ENCODE measurements at places on chromosomes 2 and 18.

DNA sequence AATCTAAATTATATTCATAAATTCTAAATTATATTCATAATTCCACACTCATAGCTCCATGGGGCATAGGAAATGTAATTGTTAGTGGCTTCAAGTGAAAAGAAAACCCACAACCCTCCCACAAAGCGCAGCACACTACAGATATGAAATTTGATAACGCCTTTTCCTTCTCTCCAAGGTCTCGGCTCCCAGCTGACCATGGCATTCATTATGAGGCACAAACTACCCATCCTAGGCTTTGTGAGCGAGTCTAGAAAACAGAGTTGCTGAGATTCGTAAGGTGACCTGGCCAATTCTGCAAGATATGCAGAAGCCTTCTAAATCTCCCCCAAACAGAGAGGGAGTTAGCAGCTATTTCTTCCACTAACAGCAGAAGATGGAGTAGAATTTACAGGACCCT is 5.4 kb downstream of the NPPC start:
- no peak for DNase-seq

GRCh38 chr2:127713562-127713961 is 12.3 kb downstream of the SFT2D3 start:
- no peak for DNase-seq

DNA sequence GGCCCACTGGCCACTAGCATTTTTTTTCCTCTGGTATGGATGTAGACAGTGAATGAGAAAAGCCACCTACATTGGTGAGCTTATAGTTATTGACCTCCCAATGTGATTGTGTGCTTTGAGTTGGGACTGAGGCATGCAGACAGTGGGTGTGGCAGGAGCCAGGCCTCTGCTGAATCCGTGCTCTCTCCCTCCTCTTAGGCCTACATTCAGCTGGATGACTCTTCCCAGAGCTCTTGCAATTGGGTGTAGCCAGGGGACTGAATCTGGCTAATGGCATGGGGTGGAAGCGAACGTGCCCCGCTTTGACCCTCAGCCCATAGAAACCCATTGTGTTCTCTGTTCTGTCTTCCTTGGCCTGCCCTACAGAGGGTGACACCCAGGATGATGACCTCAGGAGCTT is 698.3 kb upstream of the HS6ST1 start:
- DNase-seq: no peak

- DNase-seq: no peak
Measured at GRCh38 chr2:15988733-15989132, 48.4 kb downstream of the MYCN start.

GRCh38 chr18:44693030-44693784 is 12.5 kb downstream of the SETBP1 start:
- DNase-seq: no peak

DNA sequence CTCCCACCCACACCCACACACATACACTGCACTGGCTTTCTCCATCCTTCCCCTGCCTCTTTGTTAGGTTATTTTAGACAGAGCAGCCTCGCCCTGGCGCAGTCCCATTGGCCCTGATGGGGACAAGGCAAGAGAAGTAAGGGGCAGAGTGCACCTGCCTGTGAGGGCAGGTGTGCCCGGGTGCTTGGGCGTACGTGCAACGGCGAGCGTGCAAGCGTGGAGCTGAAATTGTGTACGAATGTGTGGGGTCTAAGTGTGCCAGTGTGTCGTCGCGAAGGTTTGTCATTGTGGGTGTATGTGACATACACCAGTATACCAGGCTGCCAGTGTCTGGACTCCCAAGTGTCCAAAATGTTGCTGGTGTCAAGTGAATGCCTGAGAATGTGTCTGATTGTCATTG is 544 bp downstream of the LRATD1 start:
- DNase-seq: no peak

DNA sequence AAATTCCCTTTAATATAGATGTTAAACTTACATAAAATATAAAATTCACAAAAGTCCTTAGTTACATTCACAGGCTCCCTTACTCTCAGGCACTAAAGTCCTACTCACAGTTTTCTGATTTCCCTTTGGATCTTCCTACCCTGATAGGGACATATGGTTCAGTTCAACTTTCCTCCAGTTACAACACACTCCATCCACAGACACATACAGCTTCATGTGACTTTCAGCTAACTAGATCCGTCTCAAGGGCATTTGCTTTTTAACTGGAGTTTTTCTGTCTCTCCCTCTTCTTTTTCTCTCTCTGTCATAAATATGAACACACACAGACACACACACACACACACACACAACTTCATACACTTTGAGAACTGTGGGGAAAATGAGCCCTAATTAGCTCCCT is 419.2 kb downstream of the LRP1B start:
- DNase-seq: no peak

GRCh38 chr18:46621871-46622270 is 35.1 kb downstream of the LOXHD1 start:
- DNase-seq: no peak

DNA sequence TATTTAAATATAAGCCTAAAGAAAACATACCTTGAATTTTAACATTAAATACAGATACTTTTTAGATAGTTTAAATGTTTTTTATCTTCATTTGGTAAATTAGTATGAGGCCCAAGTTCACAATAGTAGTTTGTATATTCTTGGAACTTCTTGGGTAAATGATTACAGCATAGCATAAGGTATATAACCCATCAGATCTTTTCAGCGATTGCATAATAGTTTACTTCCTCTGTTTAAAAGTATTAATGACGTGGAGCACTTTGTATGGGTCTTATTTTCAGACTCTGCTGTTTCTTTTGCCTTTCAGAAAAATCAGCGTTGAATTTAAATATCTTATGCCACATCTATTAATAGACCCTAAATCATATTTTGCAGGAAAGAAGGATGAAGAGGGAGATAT is 60.2 kb downstream of the CHRNA1 start:
- no peak for DNase-seq

DNA sequence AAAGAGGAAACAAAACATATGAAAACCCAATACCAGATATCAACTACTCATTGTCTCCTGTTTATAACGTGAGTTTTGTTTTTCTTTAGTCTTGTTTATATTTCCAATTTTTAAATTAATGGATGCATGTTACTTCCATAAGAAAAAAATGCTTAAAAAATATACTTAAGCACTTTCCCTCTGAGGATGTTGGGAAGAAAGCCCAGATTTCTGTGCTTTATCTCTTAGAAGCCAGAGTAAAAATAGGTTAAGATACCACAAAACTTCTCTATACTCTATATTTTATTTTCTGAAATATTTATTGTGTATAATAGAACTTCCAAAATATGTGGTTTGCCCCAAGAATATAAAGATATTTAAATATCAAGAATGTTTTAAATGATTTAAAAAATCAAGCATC is 633.9 kb downstream of the STK39 start:
- DNase-seq: no peak

DNA sequence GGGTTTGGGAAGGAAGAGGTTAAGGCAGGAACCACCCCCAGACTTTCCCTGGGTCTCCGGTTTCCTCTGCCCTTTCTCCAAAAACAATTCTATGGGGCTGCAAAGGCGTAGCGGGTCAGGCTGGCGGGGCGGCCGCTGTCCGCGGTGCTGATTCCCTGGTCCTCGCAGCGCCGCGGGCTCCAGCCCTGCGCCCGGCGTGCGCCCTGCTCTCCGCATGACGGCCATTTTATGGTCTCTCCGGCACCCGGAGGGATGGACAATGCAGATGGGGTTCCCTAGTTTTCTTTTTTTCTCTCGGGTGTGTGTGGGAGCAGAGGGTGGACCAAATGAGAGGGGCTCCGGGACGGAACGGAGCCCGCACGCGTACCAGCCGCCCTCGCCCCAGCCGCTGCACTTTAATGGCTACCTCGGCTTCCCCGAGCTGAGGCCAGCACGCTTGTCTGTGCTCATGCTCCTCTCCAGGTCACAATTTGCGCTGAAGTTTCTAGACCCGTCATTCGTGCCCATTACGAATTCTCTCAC is 1.6 kb downstream of the ST8SIA3 start:
- peak; percentile 4 for DNase-seq

DNA sequence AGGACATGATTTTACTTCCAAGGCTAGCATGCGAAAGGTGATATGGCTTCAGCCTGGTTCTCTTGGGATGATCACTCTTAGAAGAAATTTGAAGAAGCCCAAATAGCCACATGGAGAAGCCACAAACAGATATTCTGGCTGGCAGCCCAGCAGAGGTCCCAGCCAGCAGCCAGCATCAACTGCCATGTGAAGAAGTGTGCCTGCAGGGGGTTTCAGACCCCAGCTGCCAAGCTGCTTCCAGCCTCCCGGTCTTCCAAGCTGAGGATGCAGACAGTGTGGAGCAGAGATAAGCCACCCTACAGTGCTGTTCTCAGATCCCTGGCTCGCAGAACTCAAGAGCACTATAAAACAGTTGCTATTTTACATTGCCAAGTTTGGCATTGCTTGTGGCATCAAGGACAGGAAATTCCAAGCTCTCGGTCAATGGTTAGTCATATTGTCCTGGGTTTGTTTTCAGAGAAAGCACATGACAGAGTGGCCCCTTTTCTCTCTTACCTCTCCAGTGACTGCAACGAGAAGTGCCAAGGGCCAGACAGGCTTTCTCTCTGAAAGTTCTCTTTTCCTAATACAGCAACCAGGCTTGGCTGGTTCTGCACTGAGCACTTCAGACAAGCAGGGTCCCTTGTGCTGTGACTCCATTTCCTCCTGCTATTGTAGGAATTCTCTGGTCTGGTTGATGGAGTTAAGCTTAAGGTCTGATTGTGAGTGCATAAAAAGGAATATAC is 223.7 kb downstream of the ANKRD30B start:
- peak; percentile 61 for DNase-seq

- DNase-seq: no peak
Measured at GRCh38 chr18:37967261-37967660, 401.7 kb upstream of the CELF4 start.

DNA sequence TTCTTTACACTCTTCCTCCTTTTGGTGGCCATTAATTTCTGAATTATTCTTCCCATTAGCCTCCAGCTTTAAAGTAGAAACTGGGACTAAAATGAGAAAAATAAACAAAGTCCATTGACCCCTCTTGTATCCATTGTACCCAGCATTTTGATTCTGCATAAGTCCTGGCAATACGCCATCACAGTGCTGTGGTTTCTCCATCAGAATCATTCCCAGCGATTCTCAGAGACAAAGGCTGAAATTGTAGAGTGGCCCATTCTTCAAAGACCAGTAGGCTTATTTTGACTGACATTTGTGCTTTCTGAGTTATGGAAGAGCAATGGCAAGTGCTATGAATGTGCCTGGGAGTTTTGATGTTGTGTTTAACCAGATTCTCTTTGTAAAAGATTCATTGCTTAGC is 199.3 kb upstream of the GALNT5 start:
- DNase-seq: no peak

DNA sequence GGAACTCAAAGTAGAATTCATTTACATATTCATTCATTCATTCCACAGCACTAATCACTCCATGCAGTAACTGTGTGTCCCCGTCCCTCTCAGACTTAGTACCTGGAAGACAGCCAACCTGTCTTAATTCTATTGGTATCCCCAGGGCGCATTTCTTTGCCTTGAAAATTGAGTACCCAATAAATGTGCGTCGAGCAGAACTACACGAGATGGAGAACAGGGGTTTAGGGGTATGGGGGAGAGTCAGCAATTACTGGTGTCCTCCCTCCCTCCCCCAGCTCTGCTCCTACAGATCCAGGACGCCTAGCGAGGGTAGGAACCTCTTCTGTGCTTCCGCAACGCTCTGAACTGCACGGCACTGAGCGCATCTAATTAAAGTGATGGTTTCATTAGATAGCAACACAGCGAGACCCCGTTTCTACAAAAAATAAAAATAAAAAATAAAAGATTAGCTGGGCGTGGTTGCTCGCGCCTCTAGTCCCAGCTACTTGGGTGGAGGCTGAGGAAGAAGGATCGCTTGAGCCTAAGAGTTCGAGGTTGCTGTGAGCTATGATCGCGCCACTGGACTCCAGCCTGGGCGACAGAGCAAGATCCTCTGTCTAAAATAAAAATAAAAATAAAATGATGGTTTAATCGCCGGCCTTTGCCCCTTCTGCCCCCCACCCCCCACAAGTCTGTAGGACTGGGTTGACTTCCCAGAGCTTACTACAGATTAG is 614 bp upstream of the FKBP1B start:
- DNase-seq: no peak

DNA sequence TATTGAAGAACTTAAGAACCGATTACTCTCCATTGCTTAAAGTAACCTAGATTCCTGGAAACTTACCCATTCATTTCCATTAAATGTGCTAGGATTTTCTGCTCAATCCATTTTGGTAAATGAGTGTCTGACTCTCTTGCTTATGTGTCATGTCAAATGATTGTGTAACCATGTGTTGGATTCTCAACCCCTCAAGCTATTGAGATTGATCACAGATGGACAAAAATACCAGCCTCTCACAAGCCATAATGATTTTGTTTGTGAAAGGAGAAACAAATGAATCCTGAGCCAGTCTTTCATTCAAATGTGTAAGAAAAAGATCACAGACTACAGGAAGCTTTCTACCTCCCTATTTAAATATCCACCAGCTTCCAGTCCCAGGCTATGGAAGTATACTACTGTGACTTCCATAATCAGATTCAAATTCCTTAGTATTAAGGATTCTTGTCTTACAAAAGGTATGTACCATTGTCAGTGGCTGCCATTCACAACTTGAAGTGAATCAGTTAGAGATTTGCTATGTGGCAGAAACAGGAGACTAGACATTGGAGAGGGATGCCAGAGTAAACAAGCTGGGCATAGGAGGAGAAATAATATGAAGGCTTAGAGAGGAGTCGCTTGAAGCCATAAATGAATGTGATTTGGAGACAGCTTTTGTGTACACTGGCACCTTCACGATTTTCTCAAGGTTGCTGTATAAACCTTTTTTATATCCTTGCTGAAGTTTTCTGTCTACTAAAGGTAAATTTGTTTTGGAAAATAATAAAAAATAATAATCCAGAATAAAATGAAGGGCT is 498.5 kb upstream of the SETBP1 start:
- DNase-seq: no peak

DNA sequence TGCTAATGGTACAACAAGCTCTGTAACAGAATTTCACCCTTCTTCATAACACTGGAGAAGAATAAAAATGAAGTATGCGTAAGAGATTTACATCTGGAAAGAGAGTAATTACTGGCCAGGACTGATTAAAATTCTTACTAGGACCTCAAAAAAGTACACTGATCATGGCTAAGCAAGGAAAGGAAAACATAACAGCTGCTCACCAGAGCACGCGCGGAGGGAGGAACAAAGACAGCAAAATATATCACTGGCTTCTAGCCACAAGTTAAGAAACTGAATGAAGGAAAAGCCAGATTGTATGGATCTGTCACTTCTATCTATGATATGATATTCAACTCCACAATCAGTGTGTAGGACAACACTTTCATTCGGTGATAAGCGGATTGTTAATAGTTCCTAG is 15.6 kb upstream of the CYTIP start:
- no peak for DNase-seq

DNA sequence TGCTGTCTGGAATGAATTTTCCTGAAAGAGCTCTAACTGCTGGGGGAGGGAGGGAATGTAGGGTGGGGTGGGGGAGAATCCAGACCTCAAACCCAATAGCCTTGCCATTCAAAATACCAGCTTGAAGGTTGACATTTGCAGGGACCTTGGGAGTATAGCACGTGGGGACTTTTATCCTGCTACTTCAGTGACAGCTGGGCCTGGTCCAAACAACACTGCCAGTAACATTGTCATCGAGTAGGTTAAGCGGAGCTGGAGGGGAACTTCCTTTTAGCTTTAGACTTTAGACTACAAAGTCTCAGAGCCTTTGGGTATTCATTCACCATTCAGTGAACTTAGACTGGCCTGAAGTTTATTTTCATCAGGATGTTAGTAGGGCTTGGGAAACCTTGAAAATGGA is 248.7 kb downstream of the MEIS1 start:
- no peak for DNase-seq
